ENCODE measurements at places on chromosomes 2 and 18.
A peak's percentile ranks its signal among the peaks of the same experiment; 100 is the strongest.

GRCh38 chr18:63879709-63880108 is 7.8 kb upstream of the SERPINB2 start:
- H3K4me3 ChIP-seq, result no peak overlapping the region
- peaks cover 4% of the 10 kb centered on the region for H3K27me3 ChIP-seq
- H3K27ac ChIP-seq, result no peak overlapping the region
- no peak for DNase-seq

DNA sequence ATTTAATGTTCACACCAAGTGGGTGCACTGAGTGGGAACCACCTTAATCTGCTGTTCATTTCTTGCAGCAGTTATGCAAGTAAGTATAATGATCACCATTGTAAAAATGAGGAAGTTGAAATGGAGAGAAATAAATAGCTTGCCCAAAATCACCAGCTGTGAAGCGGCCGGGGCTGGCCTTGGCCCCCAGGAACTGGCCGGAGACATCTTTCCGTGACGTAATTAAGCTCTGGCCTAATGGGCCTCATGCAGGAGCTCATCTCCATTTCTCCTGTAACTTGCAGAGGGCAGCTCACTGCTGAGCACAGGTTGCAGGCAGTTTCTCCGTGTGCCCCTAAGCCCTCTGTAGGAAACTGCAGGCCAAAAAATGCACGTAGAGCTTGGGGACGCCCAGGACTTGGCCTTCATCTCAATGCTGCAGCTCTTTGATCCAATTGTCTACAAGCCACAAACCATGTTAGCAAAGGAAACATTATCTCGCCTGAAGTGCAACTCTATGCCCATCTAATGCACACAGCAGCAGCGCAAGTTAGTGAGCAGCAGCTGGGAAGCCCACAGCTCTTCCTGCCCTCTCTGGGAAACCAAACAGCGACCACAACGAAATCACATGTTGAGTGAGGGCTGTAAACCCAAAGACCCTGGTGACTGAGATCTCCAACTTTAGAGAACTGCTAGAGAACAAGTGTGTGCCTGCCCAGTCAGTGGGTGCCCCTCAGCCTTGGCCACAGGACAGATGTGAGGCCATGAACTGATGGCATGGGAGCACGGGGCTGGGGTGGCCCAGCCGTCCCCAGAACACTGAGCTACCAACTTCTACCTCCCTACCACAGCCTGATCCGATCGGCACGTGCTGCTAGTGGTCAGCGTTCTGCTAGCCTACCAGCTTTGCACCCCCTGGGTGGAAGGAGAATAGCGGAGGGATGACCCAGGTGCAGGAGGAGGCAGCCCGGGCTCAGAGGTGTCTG is 28.8 kb downstream of the APCDD1 start:
- no peak overlapping the region for H3K4me3 ChIP-seq
- H3K27me3 ChIP-seq, result no peaks in the 10 kb centered on the region
- peaks cover 16% of the 10 kb centered on the region for H3K4me1 ChIP-seq
- DNase-seq, result no peak
- peaks cover 41% of the 10 kb centered on the region for H3K36me3 ChIP-seq

GRCh38 chr18:36901277-36901701 is 72.4 kb downstream of the KIAA1328 start:
- H3K27ac ChIP-seq, result no peak overlapping the region
- H3K36me3 ChIP-seq, result peaks cover 10% of the 10 kb centered on the region
- DNase-seq, result no peak
- no peak overlapping the region for H3K4me3 ChIP-seq
- H3K27me3 ChIP-seq, result no peaks in the 10 kb centered on the region
- H3K4me1 ChIP-seq, result no peaks in the 10 kb centered on the region

GRCh38 chr2:240586919-240587800 is 626 bp downstream of the CAPN10 start:
- H3K27ac ChIP-seq, result peak overlapping the region; percentile 73
- H3K36me3 ChIP-seq, result peaks cover 8% of the 10 kb centered on the region
- no peaks in the 10 kb centered on the region for H3K27me3 ChIP-seq
- no peak for DNase-seq
- peak overlapping the region; percentile 92 for H3K4me3 ChIP-seq

- no peak for DNase-seq
- H3K36me3 ChIP-seq, result no peaks in the 10 kb centered on the region
- H3K4me1 ChIP-seq, result peaks cover 8% of the 10 kb centered on the region
- peaks cover 24% of the 10 kb centered on the region for H3K27me3 ChIP-seq
Observed at GRCh38 chr18:59715966-59716369, 18.7 kb upstream of the CCBE1 start.

- H3K4me3 ChIP-seq, result no peak overlapping the region
- peaks cover 14% of the 10 kb centered on the region for H3K36me3 ChIP-seq
- H3K27me3 ChIP-seq, result no peaks in the 10 kb centered on the region
- H3K4me1 ChIP-seq, result peaks cover 13% of the 10 kb centered on the region
- no peak overlapping the region for H3K27ac ChIP-seq
Observed at GRCh38 chr2:160751021-160751420, 257.4 kb upstream of the RBMS1 start.

DNA sequence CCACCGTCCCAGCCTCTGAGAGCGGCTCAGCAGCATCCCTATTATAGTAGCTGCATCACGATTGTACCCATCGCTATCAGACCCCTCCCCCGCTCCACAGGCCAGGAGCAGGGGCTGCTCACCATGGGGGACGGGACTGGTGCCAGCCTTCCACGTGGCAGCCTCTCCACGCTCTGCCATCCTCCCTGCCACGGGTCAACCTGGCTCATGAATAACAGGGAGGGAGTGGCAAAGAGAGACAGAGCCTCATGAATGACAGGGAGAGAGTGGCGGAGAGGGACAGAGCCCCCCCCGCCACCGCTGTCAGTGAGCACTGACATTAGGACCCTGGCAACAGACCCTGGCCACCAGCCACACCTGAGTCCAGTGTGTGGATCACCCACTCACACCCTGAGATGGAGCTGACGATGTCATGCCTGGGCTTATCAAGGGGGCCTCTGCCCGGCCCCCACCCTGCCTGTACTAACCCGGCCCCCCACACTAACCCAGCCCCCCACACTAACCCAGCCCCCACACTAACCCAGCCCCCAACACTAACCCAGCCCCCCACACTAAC is 16.9 kb downstream of the CROCC2 start:
- H3K27ac ChIP-seq, result no peak overlapping the region
- no peaks in the 10 kb centered on the region for H3K36me3 ChIP-seq
- no peak for DNase-seq

GRCh38 chr2:233295891-233296290 is 11.7 kb upstream of the SAG start:
- no peaks in the 10 kb centered on the region for H3K4me1 ChIP-seq
- H3K27me3 ChIP-seq, result no peaks in the 10 kb centered on the region
- no peak for DNase-seq
- no peak overlapping the region for H3K27ac ChIP-seq
- H3K36me3 ChIP-seq, result peaks cover 31% of the 10 kb centered on the region

DNA sequence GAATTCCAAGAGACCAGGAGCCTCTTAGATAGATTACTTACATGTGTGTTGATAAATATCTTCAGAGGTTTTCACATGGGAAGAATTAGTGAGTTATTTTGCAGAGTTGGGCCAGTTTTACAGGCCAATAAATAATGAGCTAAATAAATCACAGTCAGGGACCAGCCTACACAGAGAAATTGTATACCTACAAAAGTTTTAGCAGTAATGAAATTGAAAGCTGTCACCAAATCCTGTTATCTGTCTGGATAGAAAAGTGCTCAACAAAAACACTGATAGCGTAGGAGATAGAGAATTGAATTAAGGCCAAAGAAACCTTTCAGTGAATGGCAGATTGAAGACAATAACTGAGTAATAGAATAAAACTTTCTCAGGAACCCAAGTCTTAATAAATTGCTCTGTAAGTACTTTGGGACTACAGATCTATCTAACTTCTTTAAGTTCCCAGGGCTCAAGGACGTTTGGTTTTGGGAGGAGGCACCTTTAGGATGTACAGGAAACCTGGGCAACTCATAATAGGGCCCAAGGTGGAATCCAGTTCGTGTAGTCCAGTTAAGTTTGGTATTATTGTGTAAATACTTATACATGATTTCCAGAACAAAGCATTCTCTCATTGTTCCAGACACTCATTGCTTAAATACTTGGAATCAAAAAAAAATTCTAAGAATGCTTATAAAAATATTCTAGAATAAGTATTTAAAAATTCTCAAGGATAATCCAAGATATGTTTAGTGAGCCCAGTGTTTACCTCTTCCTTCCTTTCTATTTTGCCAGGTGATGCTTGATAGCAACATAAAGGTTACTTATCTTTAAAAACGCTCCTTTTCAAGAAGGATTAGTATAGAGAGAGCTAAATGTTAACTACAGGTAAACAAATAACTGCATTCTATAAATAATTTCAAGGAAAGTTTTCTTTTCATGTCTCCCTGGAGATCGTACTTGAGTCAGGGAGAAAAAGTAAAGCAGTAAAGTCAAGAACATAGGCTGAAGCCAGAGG is 134.5 kb downstream of the NCKAP5 start:
- peaks cover 42% of the 10 kb centered on the region for H3K27me3 ChIP-seq
- H3K27ac ChIP-seq, result peak overlapping the region; percentile 4
- no peaks in the 10 kb centered on the region for H3K36me3 ChIP-seq
- peaks cover 31% of the 10 kb centered on the region for H3K4me1 ChIP-seq

GRCh38 chr2:18596993-18597392 is 7.6 kb upstream of the NT5C1B start:
- no peaks in the 10 kb centered on the region for H3K27me3 ChIP-seq
- no peaks in the 10 kb centered on the region for H3K36me3 ChIP-seq
- H3K4me3 ChIP-seq, result no peak overlapping the region

DNA sequence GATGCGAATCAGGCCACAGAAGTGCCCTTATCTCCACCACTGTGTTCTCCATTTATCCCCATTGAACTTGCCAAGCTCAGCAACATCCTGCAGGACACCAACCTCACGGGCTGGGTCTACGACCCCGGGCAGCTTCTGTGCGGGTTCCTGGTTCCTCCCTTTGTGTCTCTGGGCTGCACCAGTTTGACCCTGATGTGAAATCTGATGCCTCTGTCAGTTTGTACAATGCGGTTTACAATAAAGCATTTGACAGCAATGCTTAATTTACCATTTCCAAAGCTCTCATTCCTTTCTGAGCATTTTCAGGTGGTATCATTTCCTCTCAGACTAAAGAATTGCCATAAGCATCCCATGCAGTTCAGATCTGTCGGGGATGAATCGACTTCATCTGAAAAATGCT is 3.3 kb upstream of the TMEM18 start:
- H3K4me3 ChIP-seq, result no peak overlapping the region
- H3K27ac ChIP-seq, result no peak overlapping the region
- no peak for DNase-seq
- H3K36me3 ChIP-seq, result peaks cover 21% of the 10 kb centered on the region
- H3K4me1 ChIP-seq, result peaks cover 20% of the 10 kb centered on the region

GRCh38 chr2:20755132-20755800 is 67.6 kb downstream of the LDAH start:
- no peak for DNase-seq
- no peak overlapping the region for H3K4me3 ChIP-seq
- H3K27ac ChIP-seq, result no peak overlapping the region
- no peaks in the 10 kb centered on the region for H3K4me1 ChIP-seq

GRCh38 chr18:37451239-37451825 is 114.3 kb downstream of the CELF4 start:
- H3K4me1 ChIP-seq, result peaks cover 46% of the 10 kb centered on the region
- DNase-seq, result no peak
- no peaks in the 10 kb centered on the region for H3K36me3 ChIP-seq
- peaks cover 2% of the 10 kb centered on the region for H3K27me3 ChIP-seq

DNA sequence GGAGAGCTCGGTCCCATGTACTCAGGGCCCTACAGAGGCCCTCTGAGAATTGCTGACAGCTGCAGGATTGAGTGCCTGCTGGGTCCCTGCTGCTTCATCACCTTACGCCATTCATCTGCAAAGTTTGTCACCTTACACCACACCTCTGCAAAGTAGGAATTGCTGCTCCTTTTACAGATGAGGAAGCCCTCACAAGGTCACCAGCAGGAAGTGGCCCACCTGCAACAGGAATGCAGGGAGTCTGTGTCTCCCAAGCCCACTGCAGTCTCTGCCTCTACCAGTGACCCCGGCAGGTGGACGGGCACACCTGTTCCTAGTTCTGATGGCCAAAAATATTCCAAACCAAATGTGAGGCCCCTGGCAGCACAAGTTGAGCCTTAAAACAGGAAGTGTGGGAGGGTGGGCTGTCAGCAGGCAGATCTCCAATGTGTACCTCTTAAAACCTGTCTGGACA is 441.4 kb downstream of the NBAS start:
- H3K4me3 ChIP-seq, result no peak overlapping the region
- DNase-seq, result no peak
- H3K27me3 ChIP-seq, result no peaks in the 10 kb centered on the region
- no peak overlapping the region for H3K27ac ChIP-seq
- H3K36me3 ChIP-seq, result no peaks in the 10 kb centered on the region
- H3K4me1 ChIP-seq, result peaks cover 8% of the 10 kb centered on the region

- no peak for DNase-seq
- no peaks in the 10 kb centered on the region for H3K36me3 ChIP-seq
- H3K4me1 ChIP-seq, result no peaks in the 10 kb centered on the region
- H3K27me3 ChIP-seq, result peaks cover 3% of the 10 kb centered on the region
- H3K27ac ChIP-seq, result no peak overlapping the region
- H3K4me3 ChIP-seq, result no peak overlapping the region
Observed at GRCh38 chr2:239938651-239939486, 86.3 kb downstream of the NDUFA10 start.

DNA sequence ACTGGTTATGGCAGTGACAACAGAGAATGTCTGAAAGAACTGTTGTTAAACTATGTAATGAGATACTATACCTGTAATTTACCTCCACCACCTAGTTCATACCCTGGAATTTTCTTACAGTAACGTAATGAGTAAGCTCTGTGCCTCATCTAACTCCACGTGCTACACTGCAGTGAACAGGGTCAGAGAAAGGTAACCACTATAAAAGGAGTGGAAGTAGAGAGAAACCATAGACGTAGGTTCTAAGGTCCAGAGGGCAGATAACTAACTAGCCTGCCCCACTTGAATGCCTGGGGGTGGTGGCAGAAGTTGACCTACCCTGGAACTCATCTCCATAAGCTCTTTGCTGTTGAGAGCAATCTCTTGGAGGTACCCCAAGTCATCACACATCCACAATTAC is 32.0 kb upstream of the B4GALT6 start:
- no peak overlapping the region for H3K4me3 ChIP-seq
- no peak for DNase-seq
- no peak overlapping the region for H3K27ac ChIP-seq
- H3K27me3 ChIP-seq, result no peaks in the 10 kb centered on the region
- peaks cover 23% of the 10 kb centered on the region for H3K4me1 ChIP-seq

DNA sequence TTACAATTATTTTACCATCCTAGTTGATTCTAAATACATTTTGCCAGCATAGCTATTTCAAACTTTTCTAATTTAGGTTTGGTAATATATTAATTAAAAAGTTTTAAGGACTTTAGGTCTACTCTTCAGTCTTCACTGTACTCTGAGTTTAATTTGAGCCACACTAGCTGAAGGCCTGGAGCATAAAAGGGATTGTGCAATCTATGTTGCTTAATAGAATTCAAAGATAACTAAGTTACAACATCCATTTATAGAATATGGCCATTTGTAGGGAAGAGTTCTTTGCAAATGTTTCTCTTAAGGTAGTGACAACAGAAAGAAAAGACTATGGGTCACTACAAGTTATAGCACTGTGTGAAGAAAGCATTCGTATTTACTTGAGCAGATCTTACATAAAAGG is 702.2 kb upstream of the NRXN1 start:
- no peaks in the 10 kb centered on the region for H3K27me3 ChIP-seq
- DNase-seq, result no peak
- H3K4me3 ChIP-seq, result no peak overlapping the region
- no peak overlapping the region for H3K27ac ChIP-seq
- no peaks in the 10 kb centered on the region for H3K36me3 ChIP-seq

- DNase-seq, result peak; percentile 35
- no peaks in the 10 kb centered on the region for H3K27me3 ChIP-seq
Observed at GRCh38 chr2:239912938-239913635, 112.1 kb downstream of the NDUFA10 start.

Measured in mesothelial cell of epicardium (in vitro differentiated cells).